Fibroblast of the aortic adventitia (primary cell): ENCODE measurements at places on chromosomes 13 and 19.

GRCh38 chr13:26897706-26898550 is 137.3 kb upstream of the GPR12 start:
- DNase-seq, result no peak

- no peak for DNase-seq
Observed at GRCh38 chr19:31092274-31092673, 257.0 kb downstream of the TSHZ3 start.

DNA sequence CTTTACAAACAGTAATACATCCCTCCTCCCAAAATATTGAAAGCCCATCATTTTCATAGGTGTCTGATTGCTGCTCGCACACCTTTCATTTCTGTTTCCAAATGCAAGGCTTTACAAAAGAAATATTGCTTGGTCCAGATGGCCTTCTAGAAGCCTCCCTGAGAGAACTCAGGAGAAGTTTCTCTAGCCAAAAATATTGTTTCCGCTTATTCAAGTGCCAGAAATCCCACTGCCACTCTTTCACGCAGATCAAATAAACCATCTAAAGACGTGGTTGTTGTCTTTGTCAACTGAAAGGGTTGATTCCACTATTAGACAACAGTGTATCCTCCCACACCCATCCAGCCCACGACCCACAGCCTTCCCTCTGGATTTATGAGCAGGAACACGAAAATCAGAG is 96.2 kb downstream of the ZIC5 start:
- no peak for DNase-seq

DNA sequence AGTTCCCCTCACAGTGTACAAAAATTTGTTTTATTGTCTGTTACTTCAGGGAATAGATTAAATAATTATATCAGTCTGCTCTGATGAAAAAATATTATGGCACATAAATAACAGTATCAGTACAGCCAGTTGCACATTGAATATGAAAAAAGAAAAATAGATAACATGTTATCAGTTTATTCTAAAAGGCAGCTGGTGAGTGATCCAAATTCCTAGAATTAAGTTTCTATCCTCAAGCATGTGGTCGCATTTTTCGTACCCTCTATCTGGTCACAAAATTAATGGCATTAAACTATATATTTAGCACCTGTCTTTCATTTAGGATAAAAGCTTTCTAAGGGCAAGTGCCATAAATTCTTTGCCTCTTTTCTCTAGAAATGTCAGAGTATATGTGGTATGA is 944.8 kb upstream of the PCDH9 start:
- no peak for DNase-seq

DNA sequence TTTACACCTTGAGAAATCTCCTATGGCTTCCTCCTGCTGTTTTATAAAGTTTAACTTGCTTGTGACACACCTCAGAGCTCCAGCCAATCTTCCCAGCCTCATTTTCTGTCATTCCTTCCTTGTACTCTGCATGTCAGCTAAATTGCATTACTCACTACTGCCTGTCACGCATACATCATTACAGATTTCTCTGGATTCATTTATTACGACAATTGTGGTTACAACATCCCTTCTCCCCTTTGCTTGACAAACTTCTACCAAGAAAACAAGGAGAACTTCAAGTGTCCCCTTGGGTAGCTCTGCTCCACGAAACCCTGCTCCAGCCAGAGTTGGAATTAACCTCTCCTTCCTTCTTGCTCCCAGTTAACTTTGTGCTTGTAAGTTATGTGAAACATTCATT is 22.0 kb upstream of the GPR18 start:
- DNase-seq, result no peak

- no peak for DNase-seq
Observed at GRCh38 chr19:35098413-35099049, 17.1 kb upstream of the FXYD3 start.

GRCh38 chr13:41005704-41006103 is 13.4 kb downstream of the ELF1 start:
- DNase-seq, result no peak

DNA sequence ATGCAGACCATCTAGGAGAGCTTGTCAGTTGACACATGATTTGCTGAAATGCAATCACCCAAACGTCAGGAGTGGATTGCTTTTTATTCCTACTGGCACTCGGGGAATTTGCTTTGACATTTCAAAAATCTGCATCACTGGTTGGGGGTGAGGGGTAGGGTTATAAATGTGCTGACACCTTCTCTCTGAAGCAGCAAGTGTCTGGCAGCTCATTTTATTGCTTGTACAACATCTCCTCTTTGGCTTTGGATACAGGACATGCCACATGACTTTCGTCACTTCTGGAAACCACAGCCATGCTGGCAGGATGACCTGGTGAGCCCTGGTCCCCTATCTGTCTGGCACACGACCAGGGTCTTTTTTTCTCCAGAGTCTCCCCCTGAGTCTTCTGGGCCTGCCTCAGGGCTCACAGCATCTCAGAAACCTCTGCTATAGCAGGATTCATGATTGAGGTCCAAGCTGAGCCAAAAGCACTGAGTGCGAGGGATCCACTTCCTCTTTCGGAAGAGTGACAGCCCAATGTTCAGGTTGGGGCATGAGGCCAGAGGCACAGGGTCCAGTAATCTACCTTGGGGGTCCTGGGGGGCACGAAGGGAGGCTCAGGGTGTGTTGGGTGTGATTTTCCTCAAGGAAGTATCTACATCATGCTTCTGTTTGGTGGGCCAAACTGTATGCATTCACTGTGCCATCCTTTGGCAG is 60.1 kb downstream of the HSPH1 start:
- no peak for DNase-seq

DNA sequence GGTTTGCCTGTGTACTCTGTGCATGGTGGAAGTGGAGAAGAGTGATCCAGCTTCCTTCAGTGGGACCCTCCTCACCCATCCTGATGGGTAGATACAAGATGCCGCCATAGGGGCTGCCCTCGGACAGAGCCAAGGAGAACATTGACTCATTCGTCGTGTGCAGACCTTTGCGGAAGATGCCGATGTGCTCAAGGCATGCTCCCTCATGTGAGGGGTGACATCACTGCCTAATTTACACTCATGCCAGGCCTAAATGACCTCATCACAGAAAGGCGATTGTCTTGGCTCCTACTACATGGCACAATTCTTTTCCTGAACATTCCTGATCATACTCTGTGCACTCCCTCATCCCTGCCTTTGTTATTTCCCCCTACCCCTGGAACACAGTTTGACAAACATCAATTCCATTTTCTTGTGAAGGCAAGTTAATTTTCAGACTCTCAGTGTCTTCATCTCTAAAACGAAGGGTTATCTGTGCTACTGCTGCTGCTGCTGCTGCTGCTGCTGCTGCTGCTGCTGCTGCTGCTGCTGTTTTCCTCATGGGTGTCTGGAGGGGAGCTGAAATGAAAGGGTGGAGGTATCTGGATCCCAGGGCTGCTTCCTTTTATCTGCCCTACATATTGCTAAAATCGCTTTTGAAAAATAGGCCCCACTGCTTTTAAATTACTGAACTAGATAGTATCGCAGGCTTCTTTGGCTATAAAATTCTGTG is 146.5 kb upstream of the ARGLU1 start:
- DNase-seq, result no peak

DNA sequence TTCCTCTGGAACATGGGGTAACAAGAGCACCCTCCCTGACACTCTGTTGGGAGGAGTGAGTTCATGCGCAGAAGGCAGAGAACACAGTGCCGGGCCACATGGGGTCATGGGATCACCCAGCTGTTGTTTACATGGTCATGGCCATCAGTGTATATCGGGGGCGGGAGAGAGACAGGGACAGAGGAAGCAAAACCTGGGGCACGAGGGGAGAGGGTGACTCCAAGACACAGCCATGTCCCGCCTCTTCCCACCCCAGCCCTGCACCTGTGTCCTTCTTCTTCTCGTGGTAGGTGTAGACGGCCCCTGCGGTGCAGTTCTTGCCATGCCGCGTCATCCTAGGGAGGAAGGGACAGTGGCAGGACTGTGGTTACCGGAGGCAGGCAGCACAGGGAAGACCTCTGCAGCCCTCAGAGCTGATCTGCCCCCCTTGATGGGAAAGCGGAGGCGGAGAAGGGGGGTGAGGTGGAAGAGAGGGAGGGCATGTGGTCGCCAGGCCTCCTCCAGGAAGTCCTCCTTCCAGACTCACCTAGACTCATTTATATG is 19.9 kb downstream of the NOSIP start:
- DNase-seq, result no peak

- no peak for DNase-seq
Observed at GRCh38 chr19:50557009-50557613, 11.1 kb downstream of the LRRC4B start.

DNA sequence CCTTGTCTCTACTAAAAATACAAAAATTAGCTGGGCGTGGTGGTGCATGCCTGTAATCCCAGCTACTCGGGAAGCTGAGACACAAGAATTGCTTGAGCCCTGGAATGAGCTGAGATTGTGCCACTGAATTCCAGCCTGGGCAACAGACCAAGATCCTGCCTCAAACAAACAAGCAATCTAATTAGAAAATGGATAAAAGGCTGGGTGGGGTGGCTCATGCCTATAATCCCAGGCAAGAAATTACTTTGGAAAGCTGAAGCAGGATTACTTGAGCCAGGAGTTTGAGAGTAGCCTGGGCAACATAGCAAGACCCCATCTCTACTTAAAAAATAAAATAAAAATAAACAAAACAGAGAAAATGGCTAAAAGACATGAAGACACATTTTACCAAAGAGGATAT is 77.0 kb downstream of the CAB39L start:
- DNase-seq, result peak; percentile 64

DNA sequence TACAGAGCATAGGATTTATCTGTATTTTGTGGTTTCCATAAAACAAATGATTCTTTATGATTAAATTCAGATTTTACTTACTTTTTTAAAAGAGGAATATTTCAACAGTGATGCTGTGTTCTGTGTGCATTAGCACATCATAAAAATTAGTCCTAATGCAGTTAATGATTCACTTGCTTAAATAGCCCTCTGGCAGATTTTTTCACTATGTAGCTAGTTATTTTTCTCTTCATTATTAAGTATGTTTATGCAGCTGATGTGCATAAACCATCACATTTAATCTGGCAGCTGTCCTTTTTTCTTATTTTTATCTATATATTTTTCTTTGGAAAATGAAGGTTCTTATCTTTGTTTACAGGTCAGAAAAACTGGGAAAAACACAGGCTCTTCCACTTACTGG is 127.2 kb downstream of the ZNF486 start:
- no peak for DNase-seq

DNA sequence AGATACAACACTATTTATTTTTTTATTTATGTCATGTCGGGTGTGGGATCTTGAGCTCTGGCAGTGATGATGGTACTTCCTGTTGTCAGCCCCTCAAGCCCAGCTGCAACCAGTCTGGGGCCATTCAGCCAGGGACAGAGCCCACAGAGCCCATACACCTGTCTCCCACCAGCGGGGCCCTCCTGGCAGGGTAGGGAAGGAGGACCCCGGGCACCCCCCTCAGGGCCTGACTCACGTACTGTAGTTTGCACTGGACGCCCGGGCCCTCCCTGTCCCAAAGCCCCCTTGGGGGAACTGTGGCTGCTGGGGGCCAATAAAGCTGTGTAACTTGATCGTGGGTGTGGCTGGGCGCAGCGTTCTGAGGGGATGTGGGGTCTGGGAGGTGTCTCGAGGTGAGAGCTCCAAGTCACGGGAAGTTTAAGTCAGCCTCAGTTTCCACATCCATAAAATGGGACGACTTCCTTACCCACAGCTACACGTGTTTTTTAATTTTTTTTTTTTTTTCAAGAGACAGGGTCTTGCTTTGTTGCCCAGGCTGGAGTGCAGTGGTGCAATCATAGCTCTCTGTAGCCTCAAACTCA is 9.5 kb downstream of the ATG4D start:
- DNase-seq, result no peak
